ENCODE measurements at places on chromosomes 4 and X. TPM values are rescaled to one million over a fixed set of nuclear protein-coding genes. Genes with fewer than 3 reads are reported as not detected.

Gene EVC
- total RNA-seq: 80.5 TPM

Gene BMPR1B
- total RNA-seq: 9.7 TPM

Gene KLHL4
- total RNA-seq: 1.9 TPM

Gene COL4A6
- total RNA-seq: 109 TPM

Gene HDX
- total RNA-seq: 6.0 TPM

Gene FMR1NB
- total RNA-seq: not detected

Gene PRDM8
- total RNA-seq: 4.1 TPM

Gene FRMPD3
- 0.17 TPM for total RNA-seq

Gene PQBP1
- total RNA-seq: 77.5 TPM

Gene RASL11B
- 2.6 TPM for total RNA-seq
